ENCODE measurements at places on chromosomes 4 and X. TPM values are rescaled to one million over a fixed set of nuclear protein-coding genes. Genes with fewer than 3 reads are reported as not detected.

GATA1 gene
- 0.28 TPM for polyA plus RNA-seq

RPL10 gene
- 2,085 TPM for polyA plus RNA-seq

SPRY1 gene
- 6.0 TPM for polyA plus RNA-seq

TREX2 gene
- polyA plus RNA-seq = 0.64 TPM

KLF8 gene
- polyA plus RNA-seq = 4.4 TPM

CT45A2 gene
- polyA plus RNA-seq = not detected

UGT2B7 gene
- polyA plus RNA-seq = not detected

MAOA gene
- not detected for polyA plus RNA-seq

NUP54 gene
- polyA plus RNA-seq = 39.2 TPM

GPR143 gene
- not detected for polyA plus RNA-seq

CXorf66 gene
- polyA plus RNA-seq = not detected

BEX1 gene
- not detected for polyA plus RNA-seq
